ENCODE measurements at places on chromosomes 7 and 10.
A peak's percentile ranks its signal among the peaks of the same experiment; 100 is the strongest.

DNA sequence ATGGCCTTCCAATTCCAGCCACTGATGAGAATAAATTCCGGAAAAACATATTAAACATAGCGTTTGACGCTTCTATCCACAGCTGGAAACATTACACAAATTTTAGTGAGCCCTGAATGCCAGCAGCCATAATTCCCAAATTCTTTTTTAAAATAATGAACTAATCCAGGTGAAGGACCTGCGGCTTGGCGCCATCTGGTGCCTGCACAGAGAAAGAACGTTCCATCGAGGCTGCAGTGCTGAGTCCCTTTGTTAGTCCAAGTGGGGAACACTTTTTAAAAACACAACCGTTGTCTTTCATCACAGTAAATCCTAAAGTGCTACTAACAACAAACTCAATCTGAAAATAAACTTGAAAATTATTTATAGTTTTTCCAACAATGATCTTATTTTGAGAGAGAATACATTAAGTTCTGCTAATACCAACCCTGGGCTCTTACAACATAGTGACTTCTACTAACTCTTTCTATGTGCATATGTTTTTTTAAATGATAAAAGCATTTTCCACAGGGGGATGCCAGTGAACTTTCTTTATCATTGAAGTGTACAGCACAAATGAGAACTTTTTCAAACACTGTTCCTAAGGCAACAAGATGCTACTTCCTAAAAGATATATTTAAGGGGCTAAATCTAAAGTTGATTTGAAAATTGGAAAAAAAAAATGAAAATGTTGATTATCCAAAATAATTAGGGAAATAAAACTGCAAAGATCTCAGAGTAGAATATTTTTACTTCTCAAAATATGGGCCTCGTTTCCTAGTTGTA lies 166.9 kb upstream of the RNF32 start:
- peak; percentile 19 for DNase-seq

DNA sequence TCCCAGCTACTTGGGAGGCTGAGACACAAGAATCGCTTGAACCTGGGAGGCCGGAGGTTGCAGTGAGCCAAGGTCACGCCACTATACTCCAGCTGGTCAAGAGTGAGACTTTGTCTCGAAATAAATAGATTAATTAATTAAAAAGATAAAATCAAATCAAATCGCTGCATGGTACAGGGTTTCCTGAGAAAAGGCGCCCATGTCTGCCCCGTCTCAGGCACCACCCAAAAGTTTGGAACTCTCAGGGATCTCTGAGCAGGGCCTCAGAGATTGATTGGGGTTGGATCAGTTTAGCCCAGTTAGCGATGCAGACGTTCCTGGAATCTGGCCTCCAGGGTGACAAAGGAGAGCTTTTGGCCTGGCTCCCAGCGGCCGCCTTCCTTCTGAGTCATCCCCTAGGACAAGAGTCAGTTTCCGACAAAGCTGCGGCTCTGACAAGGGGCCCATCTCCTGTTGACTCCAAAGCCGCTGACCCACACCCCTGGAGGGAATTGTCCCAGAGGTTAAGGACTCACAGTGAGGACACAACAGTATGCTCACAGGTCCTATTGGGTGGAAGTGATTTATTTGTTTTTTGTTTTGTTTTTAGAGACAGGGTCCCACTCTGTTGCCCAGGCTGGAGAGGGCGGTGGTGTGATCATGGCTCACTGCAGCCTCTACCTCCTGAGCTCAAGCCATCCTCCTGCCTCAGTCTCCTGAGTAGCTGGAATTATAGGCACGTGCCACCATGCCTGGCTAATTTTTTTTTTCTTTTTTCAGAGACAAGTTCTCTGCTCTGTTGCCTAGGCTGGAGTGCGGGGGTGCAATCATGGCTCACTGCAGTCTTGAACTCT lies 6.8 kb downstream of the ORAI2 start:
- DNase-seq: peak; percentile 76

GRCh38 chr10:77325233-77325537 lies 312.4 kb downstream of the KCNMA1 start:
- no peak for DNase-seq

- no peak for DNase-seq
Observed at GRCh38 chr7:74684921-74685320, 27.4 kb downstream of the GTF2I start.

DNA sequence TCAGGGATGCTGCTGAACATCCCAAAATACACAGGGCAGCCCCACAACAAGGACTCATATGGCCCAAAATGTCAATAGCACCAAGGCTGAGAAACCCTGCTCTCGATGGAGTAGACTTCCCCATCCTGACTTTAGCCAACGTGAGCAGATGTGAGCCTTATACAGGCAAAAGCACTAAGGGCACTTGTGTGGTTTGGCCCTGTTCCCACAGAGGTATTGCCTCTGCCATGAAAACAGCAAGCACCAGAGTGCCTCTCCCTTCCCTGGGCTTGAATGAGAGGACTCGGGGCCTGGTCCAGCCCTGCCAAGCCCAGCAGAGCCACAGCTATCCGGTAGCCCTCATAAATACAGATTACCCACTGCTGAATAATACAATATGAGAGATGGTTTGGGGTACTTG lies 47.5 kb downstream of the ACSM6 start:
- peak; percentile 41 for DNase-seq

- peak; percentile 69 for DNase-seq
Observed at GRCh38 chr7:51949726-51950644, 633.4 kb upstream of the COBL start.

GRCh38 chr10:33986515-33986914 lies 652.0 kb upstream of the NRP1 start:
- no peak for DNase-seq

DNA sequence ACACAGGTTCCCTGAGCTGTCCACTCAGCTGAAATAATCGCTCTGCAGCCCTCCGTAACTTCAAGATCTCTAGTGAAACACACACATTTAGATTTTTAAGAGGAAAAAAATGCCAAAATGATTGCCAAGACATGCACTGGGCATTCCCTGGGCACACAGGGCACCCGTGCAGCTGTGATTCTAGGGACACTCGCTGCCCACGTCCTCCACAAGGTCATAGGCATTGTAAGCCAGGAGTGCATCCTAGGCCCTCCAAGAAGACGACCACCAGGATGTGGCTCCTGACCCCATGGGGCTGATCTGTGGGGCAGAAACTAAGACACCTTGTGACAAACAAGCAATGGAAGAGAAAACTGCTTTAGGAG lies 563.3 kb downstream of the PTPRN2 start:
- no peak for DNase-seq

DNA sequence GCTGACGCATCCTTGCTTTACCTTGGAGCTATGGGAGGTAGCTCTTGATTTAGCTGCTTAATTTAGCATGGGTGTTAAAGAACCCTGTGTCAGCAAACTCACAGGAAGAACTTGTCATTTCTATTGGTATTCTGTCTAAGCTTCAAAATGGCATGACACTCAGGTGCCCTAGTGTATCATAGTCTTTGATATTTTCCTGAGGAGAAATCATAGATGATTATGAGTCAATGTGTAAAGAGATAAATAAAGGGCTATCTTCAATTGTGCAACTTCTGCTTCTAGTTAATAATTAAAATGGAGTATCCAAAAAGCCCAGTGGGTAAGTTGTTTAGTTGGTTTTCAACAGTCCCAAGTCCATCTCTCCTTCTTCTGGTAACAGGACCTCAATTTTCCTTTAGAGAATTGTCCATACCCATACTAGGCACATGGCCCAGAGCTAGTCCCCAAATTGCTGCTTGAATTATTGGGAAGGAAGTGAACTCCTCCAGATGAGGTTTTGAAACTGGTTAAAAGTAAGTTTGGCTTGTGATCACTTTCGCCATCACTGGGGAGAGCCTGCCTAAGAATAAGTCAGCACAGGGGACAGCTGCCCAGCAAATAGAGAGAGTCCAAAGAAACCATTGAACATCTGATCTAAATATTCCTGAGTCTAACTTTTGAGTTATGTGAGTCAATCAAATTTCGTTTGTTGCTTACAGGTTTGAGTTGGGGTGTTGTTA lies 169.0 kb upstream of the PHYHIPL start:
- DNase-seq: peak; percentile 53

- peak; percentile 94 for DNase-seq
Observed at GRCh38 chr7:94698275-94698674, 42.3 kb upstream of the SGCE start.

DNA sequence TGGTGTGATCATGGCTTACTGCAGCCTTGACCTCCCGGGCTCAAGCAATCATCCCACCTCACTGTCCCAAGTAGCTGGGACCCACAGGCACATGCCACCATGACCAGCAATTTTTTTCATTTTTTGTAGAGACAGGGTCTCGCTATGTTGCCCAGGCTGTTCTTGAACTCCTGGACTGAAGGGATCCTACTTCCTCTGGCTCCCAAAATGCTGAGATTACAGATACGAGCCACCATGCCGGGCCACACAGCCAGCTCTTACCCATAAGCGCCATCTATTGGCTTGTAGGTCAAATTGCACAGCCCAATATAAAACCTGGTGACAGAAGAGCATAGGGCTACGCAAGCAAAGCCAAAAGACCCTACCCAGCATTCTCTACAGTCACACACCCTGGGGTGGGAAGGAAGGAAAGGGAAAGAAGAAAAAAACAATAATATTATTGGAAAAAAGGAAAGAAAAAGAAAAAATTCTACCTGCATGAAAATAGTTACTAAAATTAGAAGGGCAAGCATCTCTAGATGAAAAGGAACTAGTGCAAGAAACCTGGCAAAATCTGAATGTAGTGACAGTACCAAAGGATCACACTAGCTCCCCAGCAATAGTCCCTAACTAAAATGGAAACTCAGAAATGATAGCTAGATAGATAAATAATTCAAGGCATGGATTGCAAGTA lies 29.4 kb upstream of the AMPH start:
- DNase-seq: peak; percentile 21

DNA sequence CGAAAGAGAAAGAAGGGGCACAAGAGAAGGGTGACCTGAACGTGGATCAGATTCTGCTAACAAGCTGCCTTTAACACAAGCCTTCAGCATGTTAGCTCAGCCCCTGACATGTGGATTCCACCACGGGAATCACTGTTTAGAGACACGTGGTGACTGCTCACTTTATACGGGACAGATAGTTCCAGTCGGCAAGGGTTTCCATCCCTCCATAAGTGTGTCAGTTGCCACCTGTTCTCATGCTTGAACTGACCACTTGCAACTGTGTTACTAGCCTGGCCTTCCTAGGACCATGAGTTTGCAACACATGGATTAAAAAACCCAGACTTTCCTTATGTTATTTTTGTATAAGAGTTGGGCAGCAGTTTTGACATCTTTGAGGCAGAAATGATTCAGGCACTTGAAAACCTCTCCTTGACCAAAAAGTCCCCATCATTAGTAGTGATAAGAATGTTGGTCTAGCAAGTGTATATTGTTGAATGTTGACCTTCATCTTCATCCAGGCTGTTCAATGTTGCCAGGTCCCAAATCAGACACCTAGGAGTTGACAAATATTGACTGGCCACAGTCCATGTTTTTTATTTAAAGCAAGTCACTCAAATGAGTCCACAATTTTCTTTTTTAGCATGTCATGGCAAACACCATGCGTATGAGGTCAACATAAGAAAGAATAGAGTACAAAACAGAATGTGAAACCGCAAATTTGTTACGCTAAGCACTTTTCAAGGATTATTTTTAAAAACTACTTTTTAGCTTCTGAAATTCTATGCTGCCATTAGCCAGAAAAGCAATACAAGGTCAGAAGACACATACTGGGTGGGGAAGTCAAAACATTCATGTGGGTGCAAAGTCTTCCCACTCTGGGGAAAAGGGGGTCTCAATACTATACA lies 101.6 kb downstream of the ABLIM1 start:
- no peak for DNase-seq

GRCh38 chr7:48710995-48711394 lies 213.4 kb upstream of the CDC14C start:
- DNase-seq: no peak

GRCh38 chr7:157595086-157595855 lies 258.5 kb downstream of the DNAJB6 start:
- DNase-seq: no peak

- DNase-seq: no peak
Observed at GRCh38 chr10:14712991-14713424, 61.7 kb downstream of the FAM107B start.

- no peak for DNase-seq
Observed at GRCh38 chr7:74617180-74617744, 40.3 kb upstream of the GTF2I start.

GRCh38 chr7:12573885-12574284 lies 3.4 kb downstream of the SCIN start:
- no peak for DNase-seq

- DNase-seq: peak; percentile 53
Observed at GRCh38 chr10:31602541-31603234, 283.7 kb downstream of the ZEB1 start.

GRCh38 chr10:118692872-118693271 lies 61.9 kb downstream of the CACUL1 start:
- peak; percentile 9 for DNase-seq

DNA sequence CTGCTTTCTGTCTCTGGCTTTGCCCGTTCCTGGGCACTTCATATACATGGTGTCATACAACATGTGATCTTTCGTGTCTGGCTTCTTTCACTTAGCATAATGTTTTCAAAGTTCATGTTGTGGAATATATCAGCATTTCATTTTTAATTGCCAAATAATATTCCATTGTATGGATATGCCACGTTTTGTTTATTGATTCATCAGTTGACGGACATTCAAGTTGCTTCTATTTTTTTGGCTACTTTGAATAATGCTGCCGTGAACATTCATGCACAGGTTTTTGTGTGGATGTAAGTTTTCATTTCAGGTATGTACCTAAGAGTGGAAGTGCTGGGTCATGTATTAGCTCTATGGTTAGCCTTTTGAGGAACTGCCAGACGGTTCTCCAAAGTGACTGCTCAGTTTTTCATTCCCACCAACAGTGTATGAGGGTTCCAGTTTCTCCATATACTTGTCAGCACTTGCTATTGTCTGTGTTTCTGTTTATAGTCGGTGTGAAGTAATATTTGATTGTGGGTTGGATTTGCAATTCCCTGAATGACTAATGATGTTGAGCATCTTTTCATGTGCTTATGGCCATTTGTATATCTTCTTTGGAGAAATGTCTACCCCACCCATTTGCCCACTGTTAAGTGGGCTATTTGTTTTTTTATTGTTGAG lies 401.4 kb upstream of the GALNT17 start:
- DNase-seq: no peak

- DNase-seq: no peak
Observed at GRCh38 chr7:516216-516605, 3.4 kb downstream of the PDGFA start.

- no peak for DNase-seq
Observed at GRCh38 chr7:55147736-55148135, 128.9 kb downstream of the EGFR start.

DNA sequence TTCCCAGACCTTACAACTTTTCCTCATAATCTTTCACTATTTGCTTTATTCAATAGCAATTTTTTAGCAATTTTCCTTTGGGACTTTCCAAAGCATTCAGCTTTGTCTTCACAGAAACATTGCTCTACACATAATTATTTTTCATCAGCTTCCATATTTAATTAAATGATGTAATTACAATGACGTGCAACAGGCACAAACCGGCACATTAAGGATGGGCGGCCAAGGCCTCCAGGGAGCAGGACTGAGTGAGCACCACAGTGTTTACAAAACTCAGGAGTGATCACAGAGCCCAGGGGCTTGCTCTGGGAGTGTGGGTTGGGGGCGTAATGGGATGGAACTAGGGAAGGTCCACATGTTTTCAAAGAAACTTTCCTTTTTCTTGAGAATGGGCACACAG lies 69.8 kb downstream of the MAD1L1 start:
- DNase-seq: no peak

GRCh38 chr7:15158141-15158810 lies 255.7 kb upstream of the DGKB start:
- DNase-seq: peak; percentile 73
